ENCODE measurements at places on chromosomes 7 and 10.
A peak's percentile ranks its signal among the peaks of the same experiment; 100 is the strongest.

DNA sequence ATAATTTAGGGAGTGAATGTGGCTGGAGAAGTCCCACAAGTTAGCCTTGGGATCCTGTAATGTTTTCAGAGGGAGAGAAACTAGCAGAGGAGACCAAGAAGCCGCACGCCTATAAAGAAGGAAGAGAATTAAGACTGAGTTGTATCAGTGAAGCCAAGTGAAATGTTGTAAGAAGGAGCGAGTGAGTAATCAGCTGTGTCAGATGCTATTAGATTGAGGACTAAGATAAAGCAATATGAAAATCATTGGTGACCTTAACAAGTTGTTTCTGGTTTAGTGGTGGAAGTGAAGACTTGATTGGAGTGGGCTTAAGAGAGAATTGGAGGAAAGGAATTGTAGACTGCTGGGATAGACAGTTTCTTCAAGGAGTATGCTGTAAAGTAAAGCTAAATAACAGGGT is 8.8 kb downstream of the CCSER2 start:
- no peak for DNase-seq

GRCh38 chr10:50385624-50386023 is 134.3 kb upstream of the ASAH2 start:
- DNase-seq = no peak

DNA sequence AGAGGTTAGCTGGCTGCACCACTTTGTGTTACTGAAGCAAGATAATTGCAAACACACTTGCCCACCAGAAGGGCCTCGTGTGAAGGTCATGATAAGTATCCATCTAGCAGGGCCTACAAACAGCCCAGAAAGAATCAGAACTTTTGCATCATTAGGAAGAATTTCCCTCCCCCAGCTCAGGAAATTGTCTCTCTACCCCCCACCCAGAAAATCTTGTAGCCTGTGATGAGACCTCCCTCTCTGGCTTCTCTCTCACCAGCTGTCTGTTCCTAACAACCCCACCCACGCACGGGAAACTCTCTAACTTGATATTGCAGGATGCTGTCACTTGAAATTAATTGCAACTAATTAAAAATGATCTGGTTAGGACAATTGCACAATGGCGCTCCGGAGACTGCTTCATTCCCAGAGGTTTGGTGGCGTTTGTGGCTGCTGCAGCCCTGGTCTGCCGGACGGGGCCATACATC is 34.5 kb downstream of the ZNF503 start:
- no peak for DNase-seq

GRCh38 chr10:88127766-88128165 is 264.3 kb downstream of the PTEN start:
- DNase-seq = no peak

DNA sequence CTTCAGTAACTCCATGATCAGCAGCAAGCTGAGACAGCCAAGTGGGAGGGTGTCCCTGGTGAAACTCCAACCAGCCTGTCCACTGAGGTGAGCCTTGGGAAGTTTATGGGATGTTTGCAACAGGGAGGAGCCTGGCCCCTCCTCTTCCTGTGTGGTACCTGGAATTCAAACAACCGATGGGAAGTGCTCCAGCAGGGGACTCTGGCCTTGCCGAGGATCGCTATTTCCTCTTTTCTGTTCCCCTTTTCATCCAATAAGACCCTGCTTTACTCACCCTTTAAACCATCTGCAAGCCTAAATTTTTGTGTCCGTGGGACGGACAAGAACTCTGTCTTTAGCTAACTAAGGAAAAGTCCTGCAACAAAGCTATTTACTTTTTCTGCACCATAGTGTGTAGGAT is 491.1 kb upstream of the ZMIZ1 start:
- no peak for DNase-seq

GRCh38 chr7:100837099-100837836 is 9.9 kb upstream of the EPHB4 start:
- DNase-seq = peak; percentile 93

- no peak for DNase-seq
Observed at GRCh38 chr7:5590596-5591277, 167.1 kb upstream of the TNRC18 start.

DNA sequence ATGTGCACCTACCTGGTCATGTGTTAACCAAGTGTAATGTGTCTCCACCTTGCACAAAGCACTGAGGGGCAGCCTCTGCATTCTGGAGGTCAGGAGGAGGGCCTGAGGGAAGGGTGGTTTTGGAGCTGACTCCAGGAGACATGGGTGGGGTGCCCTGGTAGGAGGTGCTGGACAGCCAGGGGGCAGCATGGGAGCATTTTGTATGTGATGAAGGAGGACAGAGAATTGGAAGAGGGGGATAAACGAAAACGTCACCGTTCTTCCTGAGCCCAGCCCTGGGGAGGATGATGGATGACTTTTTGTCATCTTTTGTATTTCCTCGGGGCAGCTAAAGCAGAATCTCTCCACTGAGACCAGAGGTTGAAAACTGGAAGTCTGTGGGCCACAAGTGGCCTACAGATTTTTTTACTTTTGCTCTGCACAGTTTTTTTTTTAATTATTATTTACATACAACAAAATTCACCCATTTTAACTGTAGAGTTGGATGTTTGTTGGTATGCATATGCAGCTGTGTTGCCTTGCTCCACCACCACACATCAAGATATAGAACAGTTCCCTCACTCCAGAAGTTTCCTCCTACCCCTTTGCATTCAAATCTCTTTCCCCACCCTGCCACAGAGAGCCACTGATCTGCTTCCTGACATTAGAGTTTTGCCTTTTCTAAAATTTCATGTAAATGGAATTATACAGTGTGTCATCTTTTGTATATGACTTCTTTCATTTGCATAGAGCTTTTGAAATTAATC is 242.5 kb downstream of the VTI1A start:
- peak; percentile 42 for DNase-seq

DNA sequence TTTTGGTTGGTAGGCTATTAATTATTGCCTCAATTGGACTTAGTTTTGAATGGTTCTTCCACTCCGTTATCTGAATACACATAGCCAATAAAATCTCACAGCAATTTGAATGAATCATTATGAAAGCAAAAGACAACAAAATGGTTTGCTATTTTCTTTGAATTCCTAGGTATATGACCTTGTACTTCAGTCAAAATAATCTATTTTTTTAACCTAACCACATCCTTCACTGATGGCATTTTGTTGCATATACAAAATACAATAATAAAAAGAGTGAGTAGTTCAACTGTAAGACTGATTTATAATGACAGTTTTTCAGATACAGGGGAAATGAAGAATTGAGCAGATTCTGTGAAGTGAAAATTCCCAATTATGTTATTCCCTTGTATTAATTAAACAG is 433.1 kb downstream of the HTR7 start:
- DNase-seq = no peak

GRCh38 chr10:80275756-80276155 is 13.7 kb downstream of the MAT1A start:
- no peak for DNase-seq

DNA sequence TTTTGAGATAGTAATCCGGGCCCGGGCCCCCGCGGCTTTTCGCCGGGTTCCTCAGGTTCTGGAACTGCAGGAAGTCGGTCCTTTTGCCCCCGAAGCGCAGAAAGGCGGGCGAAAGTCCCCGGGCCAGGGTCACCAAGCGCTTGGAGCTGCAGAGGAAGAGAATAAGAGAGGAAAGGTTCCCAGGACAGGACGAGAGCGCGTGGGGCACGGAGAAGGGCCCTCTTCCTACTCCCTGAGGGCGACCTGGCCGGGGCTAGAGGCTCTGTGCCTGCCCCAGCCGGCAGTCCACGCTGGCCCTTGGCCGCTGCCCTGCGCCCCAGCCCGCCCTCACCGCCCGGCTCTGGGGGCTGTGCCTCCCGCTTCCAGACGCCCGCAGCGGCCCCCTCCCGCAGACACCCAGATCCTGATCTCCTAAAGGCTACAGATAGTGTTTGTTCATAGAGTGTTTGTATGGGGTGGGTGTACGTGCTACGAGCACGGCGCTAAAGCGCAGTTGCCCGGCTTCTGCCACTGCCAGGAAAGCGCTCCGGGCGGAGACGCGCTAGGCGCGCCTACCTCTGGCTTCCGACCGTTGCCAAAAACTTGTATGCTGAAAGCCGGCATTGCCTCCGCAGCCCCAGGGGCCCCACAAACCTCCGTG is 3.2 kb downstream of the HPSE2 start:
- no peak for DNase-seq

- no peak for DNase-seq
Observed at GRCh38 chr7:1692515-1693418, 22.7 kb downstream of the ELFN1 start.

DNA sequence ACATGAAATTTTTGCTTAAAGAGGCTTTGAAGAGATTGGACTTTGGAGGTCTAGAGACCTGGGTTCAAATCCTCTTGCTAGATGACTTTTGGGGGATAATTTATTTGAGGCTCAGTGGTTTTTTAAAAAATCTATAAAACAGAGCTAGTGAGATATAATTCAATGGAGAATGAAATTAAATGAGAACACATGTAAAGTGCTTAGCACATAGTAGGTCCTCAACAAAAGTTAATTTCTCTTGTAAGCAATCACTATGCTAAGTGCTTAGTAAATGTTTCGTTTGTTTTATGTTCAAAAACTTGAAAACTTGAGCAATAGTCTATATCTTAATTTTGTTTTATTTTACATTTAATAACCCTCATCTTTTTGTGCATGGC is 64.8 kb downstream of the LRMDA start:
- no peak for DNase-seq

- DNase-seq = no peak
Observed at GRCh38 chr10:17120694-17121093, 8.9 kb downstream of the CUBN start.

GRCh38 chr7:23546897-23547572 is 15.3 kb upstream of the TRA2A start:
- peak; percentile 86 for DNase-seq

- no peak for DNase-seq
Observed at GRCh38 chr10:72814099-72814790, 79.3 kb upstream of the OIT3 start.

- no peak for DNase-seq
Observed at GRCh38 chr7:84746353-84746752, 440.5 kb downstream of the SEMA3D start.

GRCh38 chr10:97129666-97130065 is 56.1 kb downstream of the SLIT1 start:
- DNase-seq = no peak

DNA sequence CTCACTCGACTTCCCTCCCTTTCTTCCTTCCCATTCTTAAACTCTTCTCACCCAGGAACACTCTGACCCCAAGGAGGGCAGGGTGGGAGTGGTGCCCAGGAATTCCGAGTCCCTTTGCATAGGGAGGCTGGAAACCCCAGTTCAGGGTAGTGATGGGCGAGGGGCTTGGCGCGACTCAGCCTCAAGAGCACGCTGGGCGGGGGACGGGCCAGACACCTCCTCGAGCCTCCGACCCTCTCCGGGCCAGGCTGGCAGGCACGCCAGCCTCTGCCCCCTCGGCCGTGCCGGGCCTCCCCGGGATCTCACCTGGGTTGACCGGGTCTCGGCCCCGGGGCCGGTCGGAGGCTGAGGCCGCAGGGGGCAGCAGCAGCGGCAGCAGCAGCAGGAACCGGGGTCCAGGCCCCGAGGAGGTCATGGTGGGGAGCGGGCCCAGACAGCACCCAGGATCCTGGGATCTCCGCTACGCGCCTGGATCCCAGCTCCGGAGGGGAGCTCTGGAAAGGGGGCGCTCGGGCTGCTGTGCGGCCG is 457 bp downstream of the PLOD3 start:
- no peak for DNase-seq

- DNase-seq = no peak
Observed at GRCh38 chr7:38574086-38574485, 57.1 kb downstream of the AMPH start.

GRCh38 chr10:98090822-98091221 is 43.6 kb upstream of the R3HCC1L start:
- DNase-seq = no peak

DNA sequence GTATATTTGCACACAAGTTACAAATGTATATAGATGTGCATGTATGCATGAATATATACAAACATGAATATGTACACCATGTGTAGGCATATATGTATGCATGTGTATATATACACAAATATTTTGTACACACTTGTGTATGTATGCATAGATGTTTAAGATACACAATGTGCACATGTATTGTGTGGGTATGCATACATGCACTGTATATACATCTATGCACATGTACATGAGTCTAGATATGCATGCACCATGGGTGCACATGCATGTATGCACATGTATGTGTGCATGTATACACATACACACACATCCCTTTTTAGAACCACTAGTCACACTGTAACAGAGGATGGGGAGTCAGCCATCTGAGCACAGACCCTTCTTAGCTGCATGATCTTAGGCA is 249.4 kb downstream of the COBL start:
- no peak for DNase-seq

GRCh38 chr7:44237696-44238095 is 36.9 kb downstream of the YKT6 start:
- DNase-seq = no peak

DNA sequence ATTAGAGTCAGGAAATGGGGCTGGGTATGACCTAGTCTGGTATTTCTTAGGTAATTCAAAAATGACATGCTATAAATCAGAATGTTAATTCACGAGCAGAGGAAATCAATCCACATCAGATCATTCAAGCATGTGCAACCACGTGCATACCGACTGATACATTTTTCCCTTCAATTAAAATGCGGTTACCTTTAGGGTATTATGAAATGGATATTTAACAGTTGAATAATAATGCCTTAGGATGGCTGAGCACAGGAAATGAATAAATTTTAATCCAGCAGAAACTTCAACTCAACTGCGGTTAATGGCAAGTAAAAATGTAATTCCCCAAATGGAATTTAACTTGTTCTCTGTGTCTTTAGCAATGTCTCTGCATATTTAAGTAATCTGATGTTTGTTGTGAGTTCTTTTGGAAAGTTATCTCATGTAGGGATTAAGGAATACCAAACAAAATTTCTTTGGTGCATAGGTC is 9.2 kb downstream of the CPA2 start:
- no peak for DNase-seq

GRCh38 chr10:103968441-103969391 is 1.8 kb downstream of the SLK start:
- DNase-seq = no peak

DNA sequence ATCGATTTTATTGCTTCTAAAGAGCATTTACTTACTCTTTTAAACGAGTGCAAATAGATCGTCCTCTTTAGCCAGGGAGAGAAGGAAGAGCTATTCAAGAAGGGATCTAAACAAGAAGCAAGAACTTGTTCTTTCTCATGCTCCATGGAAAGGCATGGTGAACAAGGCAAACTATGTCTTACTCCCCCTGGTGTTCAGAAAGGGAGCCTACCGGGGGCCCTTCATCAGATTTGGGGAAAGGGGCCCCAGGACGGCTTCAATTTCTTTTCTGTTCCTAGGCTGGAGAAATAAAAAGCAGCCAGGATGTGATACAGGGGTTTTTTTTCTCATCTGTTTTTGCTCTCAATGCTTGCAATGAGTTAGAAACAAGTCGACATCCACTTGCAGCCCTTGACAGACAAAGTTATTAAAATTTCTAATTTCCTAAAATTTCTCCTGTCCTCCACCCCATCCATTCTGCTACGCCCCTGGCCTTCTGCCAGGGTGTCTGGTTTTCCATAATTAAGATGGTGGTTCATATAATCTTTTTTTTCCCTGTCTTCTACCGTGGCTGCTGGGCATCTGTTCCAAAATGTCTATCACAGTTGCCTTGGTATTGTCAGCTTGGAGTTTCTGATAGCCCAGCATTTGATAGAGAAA is 214.4 kb downstream of the CREB5 start:
- peak; percentile 40 for DNase-seq

GRCh38 chr7:14398526-14398925 is 409.1 kb upstream of the ETV1 start:
- no peak for DNase-seq

Data from A549 (cell line).